HEK293T (cell line): ENCODE measurements at places on chromosomes 1 and 21.
A peak's percentile ranks its signal among the peaks of the same experiment; 100 is the strongest.

DNA sequence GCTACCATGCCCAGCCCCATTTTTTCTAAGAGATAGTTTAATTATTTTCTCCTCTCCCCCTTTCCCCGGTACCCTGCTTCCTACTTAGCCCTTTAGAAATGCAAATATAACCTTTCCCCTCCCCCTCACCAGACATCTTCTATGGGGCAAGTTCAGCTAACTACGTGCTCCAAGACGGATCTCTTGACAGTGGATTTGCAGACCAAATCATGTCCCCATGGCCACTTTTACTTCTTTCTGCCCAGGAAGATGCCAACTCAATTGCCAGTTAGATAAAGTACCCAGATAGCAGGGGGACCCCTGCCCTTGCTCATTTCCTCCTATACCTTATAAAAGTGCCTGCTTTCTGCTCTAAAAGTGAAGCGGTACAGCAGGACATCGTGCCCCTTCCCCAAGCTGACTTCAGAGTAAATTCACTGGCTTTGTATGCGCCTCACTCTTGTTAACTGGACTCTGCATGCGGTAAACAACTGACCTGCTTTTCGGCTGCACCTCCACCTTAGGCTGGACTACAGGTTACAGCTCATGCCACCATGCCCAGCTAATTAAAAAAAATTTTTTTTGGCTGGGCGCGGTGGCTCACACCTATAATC lies 7.4 kb downstream of the DNAJC11 start:
- no peak for DNase-seq

DNA sequence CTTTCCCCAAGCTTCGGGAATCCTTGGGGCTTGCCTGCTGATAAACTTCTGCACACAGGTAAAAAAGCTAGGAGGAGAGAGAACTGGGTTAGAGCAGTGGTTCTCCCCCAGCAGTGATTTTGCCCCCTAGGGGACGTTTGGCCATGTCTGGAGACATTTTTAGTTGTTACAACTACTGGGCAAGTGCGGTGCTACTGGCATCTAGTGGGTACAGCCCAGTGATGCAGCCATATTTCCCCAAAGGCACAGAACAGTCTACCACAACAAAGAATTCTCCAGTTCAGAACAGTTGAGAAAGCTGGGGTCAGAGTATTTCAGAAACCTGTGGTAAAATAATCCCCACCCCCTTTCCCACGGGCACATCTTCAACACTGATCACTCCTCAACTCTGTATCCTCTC lies 41.3 kb downstream of the LRRC71 start:
- DNase-seq, result no peak

- DNase-seq, result no peak
These were observed 15.1 kb downstream of the CRP start for GRCh38 chr1:159699246-159699645.

GRCh38 chr1:150545486-150546032 lies 3.6 kb upstream of the ADAMTSL4 start:
- no peak for DNase-seq

GRCh38 chr1:195188821-195189220 lies 1419.4 kb downstream of the KCNT2 start:
- no peak for DNase-seq

GRCh38 chr21:20882462-20883407 lies 115.5 kb upstream of the NCAM2 start:
- peak; percentile 26 for DNase-seq

DNA sequence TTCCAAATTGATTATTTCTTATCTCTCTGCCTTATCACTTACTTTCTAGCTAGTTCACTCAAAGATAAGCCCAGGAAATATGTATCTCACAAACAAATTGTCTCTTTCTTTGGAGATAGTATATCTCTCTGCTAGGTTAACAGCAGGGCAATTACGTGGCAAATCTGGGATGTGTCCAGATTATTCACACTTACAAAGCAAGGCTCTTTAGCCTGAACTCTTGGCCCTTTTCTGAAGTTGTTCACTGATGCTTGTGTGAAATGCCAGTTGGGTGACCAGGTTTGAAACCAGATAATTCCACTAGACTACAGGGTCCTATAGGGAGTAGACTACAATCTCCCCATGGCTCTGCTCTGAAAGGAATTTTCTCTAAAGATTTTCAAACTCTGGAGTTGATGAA lies 30.8 kb upstream of the FAM78B start:
- no peak for DNase-seq

DNA sequence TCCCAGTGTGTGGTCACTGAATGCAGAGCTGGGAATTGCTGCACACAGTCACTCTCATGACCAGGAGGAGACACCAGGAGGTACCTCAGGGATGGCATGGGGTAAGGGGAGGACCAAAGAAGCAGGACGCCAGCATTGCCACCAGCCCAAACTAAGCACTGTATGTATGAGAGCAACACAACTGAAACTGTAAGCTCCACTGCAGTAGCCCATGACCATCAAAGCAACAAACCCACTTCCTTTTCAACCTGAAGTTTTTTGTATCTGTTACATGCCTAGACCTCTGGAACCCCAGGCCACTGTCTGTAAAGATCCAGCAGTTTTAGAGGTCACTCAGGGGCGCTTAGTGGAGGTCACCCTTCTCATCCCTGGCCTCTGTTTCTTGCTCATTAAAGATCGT lies 164.3 kb downstream of the SETD4 start:
- DNase-seq, result no peak

DNA sequence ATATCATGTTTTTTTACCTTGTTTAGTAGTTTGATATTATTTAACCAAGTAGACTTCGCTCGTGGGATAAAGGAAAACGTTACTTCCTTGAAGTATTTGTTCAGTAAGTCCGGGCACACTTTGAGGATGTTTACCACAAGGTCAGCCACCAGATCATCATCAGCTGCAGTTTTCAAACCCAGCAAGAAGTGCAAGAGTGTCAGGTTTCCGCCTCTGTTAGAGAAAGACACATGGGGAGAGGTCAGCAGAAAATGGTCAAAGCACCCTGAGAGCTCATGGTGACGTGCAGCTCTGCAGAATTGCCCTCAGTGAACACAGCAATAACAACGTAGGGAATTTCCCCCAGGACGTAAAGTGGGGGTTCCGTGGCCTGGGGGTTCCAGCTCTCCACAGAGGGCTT lies 24.4 kb downstream of the URB1 start:
- DNase-seq, result no peak

DNA sequence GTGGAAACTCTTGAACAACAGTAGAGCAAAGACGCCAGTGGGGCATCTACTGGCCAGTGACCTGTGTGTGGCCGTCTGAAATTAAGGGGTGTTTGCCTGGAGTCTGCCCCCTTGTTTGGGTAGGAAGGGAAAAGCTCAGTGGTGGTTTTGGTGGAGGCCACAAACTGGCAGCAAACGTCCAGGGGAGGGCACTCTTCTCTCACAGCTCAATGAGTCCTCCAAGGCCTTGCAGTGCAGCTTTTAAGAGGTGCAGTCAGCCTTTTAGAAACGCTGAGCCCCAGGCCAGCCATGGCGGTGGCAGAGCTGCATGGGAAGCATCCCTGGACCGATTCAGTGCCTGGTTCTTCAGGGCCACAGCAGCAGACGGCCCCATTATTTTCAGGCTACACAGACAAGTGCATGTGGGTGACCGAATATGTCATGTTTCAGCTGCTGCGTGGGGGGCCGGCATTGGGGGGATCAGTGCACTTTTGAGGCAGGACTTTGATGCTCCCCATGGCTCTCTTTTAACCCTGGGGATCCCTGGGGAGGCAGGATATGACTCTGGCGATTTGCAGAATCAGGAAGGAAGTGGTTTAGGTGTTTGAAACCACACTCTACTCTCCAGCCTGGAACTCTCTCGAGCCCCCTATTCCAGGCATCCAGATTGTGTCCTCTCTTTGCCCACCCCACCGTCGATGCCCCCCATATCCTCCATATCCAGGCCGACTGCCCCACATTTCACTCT lies 414.0 kb downstream of the PRDM2 start:
- peak; percentile 48 for DNase-seq

DNA sequence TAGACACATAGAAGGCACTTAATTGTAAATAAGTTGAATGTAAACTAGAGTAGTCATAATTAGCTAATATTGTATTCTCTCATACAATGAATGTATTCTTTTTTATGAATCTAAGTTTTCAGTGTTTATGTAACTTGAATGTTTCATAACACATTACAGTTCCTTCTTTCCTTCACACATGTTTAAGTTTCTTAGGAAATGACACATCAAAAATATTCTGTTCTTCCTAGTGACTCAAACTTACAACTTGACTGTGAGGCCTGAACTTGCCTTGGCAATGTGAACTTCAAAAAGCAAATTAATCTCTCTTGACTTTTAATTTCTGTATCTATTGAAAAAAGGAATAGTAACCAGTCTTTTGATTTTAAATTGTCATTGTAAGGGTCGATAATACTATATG lies 700.1 kb downstream of the KCNT2 start:
- DNase-seq, result no peak

GRCh38 chr1:40476924-40477677 lies at the start of gene ZFP69:
ZFP69 (plus strand) TSS chr1:40477290; CDS start chr1:40479362, 2,072 bp downstream.
- peak; percentile 89 for DNase-seq

DNA sequence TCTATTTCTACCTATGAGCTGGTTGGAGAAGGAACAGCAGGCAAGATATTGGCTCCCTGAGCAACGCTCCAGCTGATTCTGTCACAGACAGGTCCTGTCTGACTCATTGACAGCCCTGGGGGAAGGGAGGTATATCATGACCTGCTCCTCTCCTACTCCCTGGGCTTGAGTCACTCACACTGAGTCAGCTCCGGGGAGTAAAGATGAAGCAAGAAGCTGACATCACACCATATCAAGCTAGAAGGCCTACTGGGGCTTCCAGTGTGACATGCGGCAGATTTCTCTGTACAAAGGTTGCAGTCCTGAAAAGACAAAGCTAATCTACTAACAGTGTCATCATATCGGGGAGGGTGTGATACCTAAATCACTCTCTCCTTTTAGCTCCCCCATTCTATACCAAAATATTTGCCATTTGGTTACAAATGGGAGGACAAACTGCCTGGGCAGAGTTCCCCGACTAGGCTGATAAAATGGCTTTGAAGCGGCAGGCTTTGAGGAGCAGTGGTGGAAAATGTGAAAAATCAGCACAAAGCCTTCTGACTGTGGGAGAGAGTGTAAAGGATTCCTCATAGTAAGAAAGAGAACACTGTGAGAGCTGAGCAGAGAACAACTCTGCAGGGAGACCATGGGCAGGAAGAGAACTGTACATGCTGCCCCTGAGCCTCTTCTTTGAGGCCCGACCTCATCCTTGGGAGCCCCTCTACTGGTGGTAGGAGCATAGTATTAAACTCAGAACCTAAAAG lies 15.5 kb downstream of the PI4KB start:
- DNase-seq, result peak; percentile 48

DNA sequence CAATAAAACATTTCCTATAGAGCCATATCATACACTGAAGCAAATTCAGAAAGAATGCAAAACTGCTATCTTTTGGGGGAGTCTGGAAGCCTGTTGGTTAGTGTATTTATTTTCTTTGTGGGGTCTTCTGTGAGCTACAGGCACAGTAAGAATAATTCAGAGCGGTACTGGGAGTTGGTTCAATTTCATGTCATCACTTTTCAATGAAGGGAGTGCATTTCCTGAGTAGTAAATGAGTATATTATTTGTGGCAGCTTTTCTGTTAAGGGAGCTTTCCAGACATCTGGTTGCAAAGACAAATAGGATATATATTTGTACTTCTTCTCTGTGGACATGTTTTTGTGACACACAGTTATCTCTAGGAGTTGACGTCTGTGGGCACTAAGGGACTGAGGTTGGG lies 130.6 kb downstream of the HUNK start:
- no peak for DNase-seq

GRCh38 chr21:44006656-44007055 lies 5.5 kb upstream of the TRAPPC10 start:
- no peak for DNase-seq

DNA sequence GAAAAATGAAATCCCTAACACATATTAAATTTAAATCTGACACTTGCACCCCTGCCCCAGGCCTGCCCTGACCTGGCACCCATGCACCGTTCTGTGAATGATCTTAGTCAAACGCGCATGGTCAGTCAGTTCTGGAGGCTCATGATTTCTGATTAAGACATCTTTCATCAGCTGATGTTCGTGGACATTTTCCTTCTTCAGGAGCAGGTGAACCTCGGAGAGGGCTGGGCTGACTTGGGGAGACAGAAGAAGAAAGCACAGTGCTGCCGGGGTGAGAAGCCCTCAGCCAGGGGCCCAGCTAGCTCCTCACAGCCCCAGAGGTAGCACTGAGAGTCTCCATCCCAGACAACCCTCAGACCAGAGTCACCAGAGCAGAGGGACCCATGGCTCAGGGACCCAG lies 134.5 kb upstream of the AJAP1 start:
- DNase-seq, result no peak

DNA sequence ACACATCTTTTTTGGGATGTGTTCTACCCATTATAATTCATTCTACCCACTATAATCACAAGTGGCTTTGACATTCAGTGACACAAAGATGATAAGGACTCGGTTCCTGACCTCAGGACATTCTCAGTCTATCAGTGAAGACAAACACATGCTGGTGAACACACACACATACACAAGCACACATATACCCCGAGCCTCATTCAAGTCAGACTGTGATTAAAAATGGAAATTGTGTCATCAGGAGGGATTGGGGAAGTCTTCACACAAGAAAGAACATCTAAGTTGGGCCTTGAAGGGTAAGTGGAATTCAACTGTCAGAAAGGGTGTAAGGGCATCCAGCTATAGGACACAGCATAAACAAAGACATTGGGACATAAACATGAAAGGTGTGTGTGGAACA lies 2.6 kb upstream of the LAD1 start:
- DNase-seq, result no peak

GRCh38 chr1:171655746-171656116 lies 3.2 kb upstream of the MYOC start:
- no peak for DNase-seq

DNA sequence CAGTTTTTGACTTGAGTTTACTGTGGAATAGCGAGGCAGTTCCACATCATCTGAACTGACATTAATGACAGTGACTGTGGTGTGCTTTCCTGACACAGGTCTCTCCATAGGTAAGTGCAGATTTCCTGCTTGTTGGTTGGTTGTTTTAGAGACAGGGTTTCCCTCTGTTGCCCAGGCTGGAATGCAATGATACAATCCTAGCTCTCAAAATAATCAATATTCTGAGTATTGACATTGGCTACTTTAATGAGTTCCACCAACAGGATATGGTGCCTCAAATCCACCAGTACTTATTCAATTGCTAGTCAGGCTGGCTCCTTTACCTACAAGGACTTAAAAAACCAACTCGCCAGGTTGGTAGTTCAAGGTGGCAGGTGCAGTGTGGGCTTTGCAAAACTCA lies 63.8 kb downstream of the CLSTN1 start:
- no peak for DNase-seq

DNA sequence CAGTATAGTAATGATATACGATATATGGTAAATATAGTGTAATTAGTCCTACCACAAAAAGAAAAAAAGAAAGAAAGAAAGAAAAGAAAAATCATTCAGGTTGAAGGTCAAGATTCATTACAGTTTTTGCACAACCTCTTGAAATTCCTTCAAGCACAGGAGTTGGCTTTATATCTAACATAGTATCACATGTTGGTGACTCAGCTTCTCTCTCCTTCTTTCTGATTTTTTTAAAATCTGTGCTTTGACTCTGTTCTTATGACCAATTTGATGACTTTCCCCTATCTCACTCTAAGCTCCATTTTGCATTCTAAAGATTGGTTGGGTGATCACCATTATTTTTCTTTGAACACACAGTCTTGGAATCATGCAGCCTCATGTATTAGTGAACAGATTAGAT lies 148.2 kb upstream of the COL11A1 start:
- DNase-seq, result no peak
